Breast epithelium (tissue), 4 donors: ENCODE measurements at places on chromosomes 6 and 20.
A peak's percentile ranks its signal among the peaks of the same experiment; 100 is the strongest.

- H3K27ac ChIP-seq, result no peak overlapping the region
- H3K4me3 ChIP-seq, result no peak overlapping the region
- no peaks in the 10 kb centered on the region for H3K36me3 ChIP-seq
Measured at GRCh38 chr20:37627060-37627766, 66.6 kb upstream of the CTNNBL1 start.

DNA sequence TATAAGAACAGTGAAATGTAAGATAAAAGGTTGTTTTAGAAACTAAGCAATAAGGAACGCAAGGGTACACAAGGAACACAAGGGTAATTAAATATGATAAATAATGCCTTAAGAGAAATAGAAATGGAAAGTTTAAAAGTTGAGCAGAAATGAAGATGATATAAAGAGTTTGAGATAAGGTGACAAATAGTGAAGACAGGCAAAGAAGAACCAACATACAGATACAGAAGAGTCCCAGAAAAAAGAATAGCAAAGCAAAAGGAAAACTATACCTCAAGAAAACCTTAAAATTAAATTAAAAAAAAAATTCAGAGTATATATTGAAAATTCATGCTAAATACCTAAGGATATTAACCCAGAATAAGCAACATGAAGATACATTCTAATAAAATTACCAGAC, 16.4 kb downstream of the HDDC2 start:
- no peaks in the 10 kb centered on the region for H3K36me3 ChIP-seq
- no peak overlapping the region for H3K27ac ChIP-seq
- H3K4me3 ChIP-seq, result no peak overlapping the region
- no peaks in the 10 kb centered on the region for H3K27me3 ChIP-seq
- no peak for DNase-seq

GRCh38 chr20:41018153-41018552, 10.5 kb upstream of the TOP1 start:
- DNase-seq, result no peak
- no peak overlapping the region for H3K4me3 ChIP-seq
- no peaks in the 10 kb centered on the region for H3K27me3 ChIP-seq
- H3K36me3 ChIP-seq, result no peaks in the 10 kb centered on the region
- no peaks in the 10 kb centered on the region for H3K4me1 ChIP-seq
- peak overlapping the region; percentile 27 for H3K27ac ChIP-seq

DNA sequence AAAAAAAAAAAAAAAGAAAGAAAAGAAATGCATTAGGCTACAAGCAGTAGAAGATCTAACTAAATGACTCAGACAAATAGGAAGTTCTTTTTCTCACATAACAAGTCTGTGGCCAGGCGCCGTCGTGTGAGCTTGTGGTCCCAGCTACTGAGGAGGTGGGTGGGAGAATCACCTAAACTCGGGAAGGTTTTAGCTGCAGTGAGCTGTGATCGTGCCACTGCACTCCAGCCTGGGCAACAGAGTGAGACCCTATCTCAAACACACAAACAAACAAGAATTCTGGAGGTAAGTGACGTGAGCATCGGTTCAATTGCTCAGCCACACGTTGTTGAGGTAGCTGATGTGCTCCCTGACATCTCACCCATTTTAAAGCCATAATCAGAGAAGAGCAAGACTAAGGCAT, 37.9 kb upstream of the SLC23A2 start:
- H3K27ac ChIP-seq, result no peak overlapping the region
- no peaks in the 10 kb centered on the region for H3K36me3 ChIP-seq
- no peaks in the 10 kb centered on the region for H3K27me3 ChIP-seq
- no peak for DNase-seq
- H3K4me1 ChIP-seq, result no peaks in the 10 kb centered on the region

GRCh38 chr6:131036601-131037000, 26.4 kb downstream of the EPB41L2 start:
- H3K27me3 ChIP-seq, result no peaks in the 10 kb centered on the region
- H3K36me3 ChIP-seq, result no peaks in the 10 kb centered on the region
- DNase-seq, result no peak
- H3K27ac ChIP-seq, result no peak overlapping the region
- no peaks in the 10 kb centered on the region for H3K4me1 ChIP-seq

GRCh38 chr6:146420255-146420654, 123.4 kb upstream of the RAB32 start:
- no peaks in the 10 kb centered on the region for H3K27me3 ChIP-seq
- no peaks in the 10 kb centered on the region for H3K4me1 ChIP-seq
- no peaks in the 10 kb centered on the region for H3K36me3 ChIP-seq
- no peak for DNase-seq
- no peak overlapping the region for H3K4me3 ChIP-seq
- no peak overlapping the region for H3K27ac ChIP-seq

DNA sequence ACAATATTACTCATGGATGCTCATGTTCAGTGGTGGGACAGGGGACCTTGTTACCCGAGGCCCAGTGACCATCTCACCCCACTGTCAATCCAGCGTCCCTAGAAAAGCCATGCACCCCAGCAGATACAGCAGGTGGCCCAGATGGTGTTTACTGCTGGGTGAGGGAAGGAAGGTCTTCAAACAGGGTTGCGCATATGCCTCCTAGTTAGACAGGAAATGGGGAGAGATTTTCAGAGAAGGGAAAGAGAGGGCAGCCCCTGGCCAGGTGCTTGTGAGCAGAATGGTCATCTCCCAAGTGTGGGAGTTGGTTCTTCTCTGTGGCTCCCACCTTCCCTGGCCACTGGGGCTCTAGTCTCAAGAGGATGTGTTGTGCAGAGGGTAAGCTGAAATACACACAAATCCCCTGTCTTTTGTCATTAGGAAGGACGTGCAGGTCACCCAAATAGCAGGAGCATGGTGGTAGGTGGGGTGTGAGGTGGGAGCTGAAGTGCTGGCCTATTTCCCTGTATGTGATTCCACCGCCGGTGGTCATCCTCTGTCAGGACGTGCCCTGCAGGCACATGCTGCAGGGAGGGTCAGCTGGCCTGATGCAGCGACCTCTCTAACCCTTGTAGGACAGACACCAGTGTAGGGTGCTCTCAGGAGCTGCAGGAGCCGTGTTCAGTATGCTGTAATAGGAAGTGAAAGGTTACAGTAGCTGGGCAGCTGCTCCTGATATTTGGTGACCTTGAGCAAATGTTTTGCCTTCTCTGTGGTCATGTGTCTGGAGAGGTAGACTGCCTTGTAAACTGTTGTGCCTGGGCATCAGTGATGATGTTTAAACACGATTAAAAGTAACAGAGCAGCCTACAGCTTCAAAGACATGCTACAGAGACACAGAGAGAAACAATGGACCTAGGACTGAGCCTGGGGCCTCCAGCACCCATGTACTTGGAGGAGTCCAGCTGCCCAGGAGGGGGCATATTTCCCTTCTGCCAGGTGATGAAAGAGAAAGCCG, 3.2 kb upstream of the CST3 start:
- no peak overlapping the region for H3K27ac ChIP-seq
- H3K36me3 ChIP-seq, result no peaks in the 10 kb centered on the region
- DNase-seq, result no peak
- H3K4me3 ChIP-seq, result no peak overlapping the region
- no peaks in the 10 kb centered on the region for H3K4me1 ChIP-seq
